ENCODE measurements at places on chromosomes 7 and 10.

DNA sequence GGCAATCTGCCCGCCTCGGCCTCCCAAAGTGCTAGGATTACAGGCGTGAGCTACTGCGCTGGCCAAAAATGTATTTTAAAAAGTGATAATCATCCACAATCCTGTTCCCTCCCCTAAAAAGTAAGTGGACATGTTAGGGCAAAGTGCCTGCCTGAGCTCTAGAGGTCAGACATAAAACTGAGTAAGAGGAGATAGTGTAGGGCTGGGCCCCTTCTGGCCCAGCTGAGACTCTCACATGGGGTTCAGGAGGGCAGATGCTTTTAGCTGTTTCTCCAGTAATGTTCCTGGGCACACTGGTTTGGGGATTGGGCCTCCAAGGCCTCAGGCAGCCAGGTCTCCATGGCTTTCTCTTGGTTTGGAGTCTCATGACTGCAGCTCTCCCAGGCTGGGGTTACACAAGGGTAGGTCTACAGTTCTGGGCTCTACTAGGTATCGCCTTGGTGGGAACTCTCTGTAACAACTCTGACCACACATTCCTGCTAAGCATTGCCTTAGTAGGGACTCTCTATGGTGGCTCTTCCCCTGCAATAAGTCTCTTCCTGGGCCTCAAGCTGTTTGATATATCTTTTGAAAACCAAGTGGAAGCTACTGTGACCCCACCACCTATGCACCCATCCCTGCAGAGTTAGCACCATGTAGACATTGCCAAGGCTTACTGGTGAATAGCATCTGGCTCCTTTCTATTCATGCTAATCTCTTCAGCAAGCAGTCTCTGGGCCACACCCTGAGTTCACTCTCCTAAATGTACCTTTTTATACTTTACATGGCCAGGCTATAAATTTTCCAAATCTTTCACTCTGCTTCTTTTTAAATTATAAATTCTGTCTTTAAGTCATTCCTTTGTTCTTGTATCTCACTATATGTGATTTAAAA, 6.9 kb upstream of the NUDCD3 start:
- no peak for DNase-seq

DNA sequence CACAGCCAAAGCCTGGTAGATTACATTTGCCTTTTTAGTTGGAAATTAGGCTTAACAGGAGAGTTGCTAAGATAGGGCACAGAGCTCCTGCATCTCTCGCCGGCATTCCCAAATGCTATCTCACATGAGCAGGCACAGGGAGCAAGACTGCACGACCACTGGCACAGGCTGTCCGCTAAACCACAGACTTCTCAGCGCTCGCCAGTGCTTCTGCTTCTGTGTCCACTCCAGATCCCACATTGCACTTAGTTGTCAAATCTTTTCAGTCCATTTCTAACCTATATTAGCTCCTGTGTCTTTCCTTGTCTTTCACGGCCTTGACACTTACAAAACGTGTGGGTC, 138.9 kb downstream of the EGFR start:
- DNase-seq, result no peak

DNA sequence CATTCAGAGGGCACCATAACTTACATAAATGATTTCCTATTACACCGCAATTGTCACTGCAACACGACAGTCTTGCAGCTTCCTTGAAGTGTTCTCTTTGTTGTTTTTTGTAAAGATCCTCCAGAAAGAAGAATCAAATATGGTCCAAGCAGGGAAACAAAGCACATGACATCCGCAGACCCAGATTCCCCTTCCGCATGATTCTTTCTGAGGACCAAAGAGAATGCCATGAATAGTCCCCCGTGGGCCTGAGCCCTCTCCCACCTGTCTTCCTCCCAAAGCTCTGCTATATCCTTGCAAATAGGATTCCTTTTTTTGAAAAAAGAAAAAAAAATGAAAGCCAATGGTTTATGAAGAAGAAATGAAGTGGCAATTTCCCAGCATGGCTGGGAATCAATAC, 10.8 kb downstream of the PLXNA4 start:
- DNase-seq, result no peak

- no peak for DNase-seq
Observed at GRCh38 chr10:22016046-22016705, 12.6 kb upstream of the DNAJC1 start.

DNA sequence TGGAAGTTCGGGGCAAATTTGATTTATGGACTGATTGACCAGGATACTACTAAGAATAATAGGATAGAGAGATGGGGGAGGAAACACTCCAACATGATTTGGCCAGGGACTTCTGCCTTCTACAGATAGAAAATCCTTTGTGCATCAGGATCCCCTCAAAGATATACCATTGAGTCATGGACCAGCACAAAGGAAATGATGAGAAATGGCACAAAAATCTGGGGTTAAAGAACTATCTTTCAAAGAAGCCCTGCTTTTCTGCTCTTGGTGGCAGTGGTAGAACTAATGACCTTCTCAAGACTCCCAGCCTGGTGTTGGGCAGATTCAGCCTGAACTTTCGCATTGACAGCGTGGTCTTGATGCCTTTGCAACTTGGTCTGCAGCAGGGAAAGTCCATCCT, 27.6 kb upstream of the LAMB1 start:
- no peak for DNase-seq

DNA sequence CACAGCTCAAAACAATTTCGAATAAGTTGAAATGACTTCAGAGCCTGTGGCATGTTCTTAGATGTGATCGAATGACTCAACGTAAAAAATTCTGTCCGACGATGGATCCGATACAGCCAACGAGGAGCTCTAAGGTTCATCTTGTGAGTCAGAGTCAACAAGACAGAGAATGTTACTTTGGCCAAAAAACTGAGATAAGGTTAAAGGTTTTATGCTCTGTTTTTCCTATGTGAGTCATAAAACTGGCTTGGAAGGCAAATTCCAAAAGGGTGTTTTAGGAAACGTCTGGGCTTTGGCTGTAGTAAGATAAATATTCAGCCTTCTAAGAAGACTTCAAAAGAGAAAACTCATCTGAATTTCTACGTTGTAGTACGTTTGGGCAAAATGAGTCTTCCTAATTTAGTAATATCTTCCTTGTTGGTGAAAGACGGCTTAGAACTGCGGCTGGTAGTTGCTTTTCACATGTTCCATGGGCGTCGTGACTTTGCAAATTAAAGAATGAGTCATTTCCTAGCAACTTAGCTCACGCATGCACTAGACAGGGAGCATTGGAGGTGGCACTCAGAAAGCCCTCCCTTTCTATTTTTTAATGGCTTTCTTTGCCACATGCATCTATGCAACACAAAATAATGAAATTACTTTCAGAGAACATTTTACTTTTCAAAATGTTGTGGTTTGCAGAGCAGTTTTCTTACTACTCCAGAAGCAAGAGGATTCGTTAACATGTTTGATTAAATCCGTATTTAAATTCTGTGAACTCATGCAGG, 28.2 kb downstream of the PFKP start:
- DNase-seq, result no peak

DNA sequence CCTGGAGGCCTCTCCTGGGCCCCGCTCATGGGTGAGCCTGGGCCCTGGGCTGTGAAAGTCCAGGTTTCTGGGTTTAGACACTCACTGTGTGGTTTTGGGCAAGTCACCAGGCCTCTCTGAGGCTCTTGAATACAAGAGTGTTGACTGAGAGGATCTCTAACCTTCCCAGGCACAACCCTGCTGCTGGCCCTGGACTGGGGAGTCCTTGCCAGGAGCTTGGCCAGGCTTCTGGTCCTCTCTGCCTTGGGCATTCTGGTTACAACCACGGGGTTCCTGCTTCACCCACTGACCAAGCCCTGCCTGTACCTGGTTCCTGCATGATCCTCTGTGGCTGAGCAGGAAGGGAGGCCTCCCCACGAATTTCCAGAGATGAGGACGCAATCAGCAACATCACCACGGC, 63.6 kb upstream of the COL13A1 start:
- DNase-seq, result no peak

DNA sequence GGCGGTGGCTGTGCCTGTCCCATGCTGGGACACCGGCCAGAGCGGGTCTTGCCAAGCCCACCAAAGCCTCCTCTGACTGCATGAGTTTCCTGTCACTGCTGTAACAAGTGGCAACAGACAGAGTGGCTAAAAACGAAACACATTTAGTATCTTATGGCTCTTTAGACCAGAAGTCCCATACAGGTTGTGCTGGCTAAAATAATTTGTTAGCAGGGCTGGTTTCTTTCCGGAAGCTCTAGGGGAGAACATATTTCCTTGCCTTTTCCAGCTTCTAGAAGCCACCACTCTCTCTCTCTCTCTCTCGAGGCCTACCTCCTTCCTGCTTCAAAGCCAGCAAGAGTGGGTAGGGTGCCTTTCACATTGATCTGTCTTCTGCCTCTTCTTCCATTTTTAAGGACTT, 171.6 kb upstream of the PLPP4 start:
- no peak for DNase-seq

- no peak for DNase-seq
Observed at GRCh38 chr10:101952191-101952590, 103.8 kb downstream of the ARMH3 start.

DNA sequence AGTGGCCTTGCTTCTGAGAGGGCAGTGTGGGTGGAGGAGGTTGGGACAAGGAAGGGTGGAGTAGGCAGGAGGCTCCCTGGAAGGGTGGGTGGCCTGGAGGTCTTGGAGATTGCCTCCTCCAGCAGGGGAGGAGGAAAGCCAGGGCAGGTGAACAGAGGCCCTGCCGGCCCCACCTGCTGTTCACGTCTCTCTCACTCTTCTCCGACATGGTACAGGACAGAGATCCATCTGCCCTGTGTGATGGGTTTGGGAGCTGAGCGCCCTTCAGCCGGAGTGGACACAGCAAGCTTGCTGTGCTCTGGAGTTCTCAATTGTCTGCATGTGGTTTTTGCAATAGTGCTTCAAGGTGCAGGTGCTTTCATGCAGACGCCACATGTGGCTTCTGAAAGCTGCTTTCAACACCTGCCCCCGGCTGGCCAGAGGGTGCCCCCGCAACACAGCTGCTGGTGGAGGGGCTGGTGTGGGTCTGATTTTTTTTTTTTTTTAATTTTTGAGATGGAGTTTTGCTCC, 82.8 kb upstream of the GNA12 start:
- DNase-seq, result no peak

DNA sequence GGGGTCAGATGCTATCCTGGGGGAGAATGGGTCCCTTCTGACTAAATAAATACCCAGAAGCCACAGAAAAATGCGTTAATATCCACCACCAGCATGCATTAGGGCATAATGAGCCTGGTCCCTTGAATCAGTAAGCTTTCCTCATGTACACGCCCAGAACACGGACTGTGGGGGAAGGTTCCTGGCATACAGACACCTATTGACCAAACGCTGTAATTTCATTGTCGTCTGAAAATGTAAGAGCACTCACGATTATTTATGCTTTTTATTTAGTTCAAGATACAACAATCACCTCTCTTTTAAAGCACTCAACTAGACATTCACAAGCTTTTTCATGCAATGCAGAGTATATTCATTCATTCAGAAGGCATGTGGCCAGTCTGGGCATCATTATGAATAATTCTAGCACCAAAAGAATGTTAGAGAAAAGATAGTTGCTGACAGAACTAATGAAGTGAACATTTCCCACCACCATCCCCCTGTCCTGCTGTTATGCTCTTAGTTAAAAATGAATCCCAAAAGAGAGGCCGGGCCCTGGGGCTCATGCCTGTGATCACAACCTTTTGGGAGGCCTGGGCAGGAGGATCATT, 101.0 kb downstream of the SVIL start:
- DNase-seq, result no peak

DNA sequence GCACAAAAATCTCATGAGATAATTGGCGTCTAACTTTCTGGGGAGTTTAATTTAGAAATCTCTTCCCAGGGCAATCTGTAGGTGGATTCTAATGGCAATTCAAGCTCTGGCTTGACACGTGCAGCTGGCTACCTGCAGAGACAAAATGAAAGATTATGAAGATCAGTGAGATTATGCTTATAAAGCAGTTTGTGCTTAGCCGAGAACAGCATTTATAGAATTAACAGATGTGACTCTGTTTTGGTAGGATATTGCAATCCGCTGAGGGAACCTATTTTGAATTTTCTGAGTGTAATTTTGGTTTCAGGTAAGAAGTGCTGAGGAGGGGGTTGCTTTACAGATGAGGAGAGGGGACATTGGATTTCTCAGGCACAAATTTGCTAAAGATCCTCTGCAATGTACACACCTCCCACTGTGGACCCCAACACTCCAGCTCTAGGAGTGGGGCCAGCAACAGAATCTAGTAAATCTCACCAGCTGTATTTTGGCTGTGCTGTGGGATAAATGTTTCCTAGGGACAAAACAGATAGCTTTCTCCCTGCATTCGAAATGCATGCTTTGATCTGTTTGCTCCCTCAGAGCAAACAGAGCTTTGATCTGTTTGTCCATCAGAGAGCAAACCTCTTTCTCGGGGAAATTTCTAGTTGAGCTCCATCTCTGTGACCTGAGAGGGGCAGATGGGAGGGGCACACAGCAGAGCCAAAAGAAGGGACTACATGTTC, 7.4 kb downstream of the GJD4 start:
- no peak for DNase-seq

GRCh38 chr7:105673367-105674084, 92.2 kb upstream of the EFCAB10 start:
- no peak for DNase-seq

DNA sequence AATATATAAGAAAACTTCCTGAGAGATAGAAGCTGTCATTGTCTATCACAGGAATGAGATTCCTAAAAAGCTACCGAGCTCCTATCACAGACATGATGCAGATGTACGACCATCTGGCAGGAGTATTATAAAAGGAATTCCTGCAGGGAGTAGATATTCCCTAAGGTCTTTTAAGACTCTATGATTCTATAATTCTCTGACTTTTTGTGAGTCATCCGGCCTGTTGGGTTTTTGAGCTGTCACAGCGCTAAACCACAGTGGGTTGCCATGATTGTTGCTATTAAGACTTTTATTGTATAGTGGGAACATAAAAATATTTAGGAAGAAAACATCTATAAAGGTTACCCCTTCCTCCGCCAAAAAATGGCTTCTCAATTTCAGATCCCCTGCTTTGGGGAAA, 223.4 kb downstream of the BMPER start:
- no peak for DNase-seq

- no peak for DNase-seq
Observed at GRCh38 chr7:972676-973309, 2.6 kb downstream of the COX19 start.

GRCh38 chr7:152756116-152756515, 3.4 kb upstream of the ACTR3B start:
- no peak for DNase-seq

Measured in C1 segment of cervical spinal cord (tissue), 14 donors.